ENCODE measurements at places on chromosomes 6 and 20.

GRCh38 chr6:75504465-75505222 lies 11.0 kb upstream of the FILIP1 start:
- DNase-seq, result no peak

- DNase-seq, result no peak
Measured at GRCh38 chr6:127249621-127250020, 17.0 kb upstream of the RNF146 start.

GRCh38 chr20:46256293-46256692 lies 52.0 kb downstream of the CDH22 start:
- no peak for DNase-seq

DNA sequence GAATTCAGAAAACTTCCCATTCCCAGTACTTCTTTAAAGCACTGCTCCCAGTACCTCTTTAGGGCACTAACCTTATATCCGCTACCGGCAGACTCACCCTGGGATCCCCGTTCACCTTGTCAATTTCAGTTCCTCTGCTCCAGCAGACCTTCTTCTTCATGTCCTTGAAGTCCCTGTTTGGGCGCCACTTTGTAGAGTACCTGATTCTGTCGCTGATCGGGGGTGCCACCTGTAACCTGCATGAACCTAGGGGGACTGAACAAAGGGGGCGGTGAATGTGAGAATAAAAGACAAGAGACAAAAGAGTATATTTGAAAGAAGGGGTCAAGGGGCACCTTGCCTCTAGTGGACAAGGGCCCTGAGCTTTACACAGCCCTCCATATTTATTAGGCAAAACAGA lies 4.9 kb upstream of the GINS1 start:
- no peak for DNase-seq

Data from central memory CD4-positive, alpha-beta T cell (primary cell).